ENCODE measurements at places on chromosomes 3 and 15.
A peak's percentile ranks its signal among the peaks of the same experiment; 100 is the strongest.

GRCh38 chr3:37686220-37686619, 175.5 kb upstream of the CTDSPL start:
- DNase-seq, result no peak

- DNase-seq, result no peak
These were observed 626.1 kb downstream of the SQOR start for GRCh38 chr15:46260937-46261336.

DNA sequence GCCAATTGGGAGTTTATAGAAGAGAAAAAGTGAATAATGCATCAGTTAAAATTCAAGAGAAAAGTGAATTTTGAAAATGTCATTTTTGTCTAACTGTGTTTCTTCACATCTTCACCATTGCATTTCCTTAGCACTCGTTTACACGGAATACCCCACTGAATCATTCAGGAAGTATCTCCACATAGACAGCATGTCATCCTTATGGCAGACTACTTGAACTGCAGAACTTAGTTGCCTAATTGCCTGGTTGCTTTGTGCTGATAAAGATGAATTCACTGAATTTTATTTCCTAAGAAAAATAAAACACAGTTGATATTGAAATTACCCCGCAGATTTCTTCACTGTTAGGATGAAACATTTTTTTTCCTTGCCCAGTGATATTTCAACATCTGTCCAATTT, 627.1 kb downstream of the ROBO1 start:
- DNase-seq, result no peak

- DNase-seq, result no peak
These were observed 113.6 kb upstream of the CACNA2D3 start for GRCh38 chr3:54008744-54009143.

GRCh38 chr15:98914626-98915025, 93.0 kb downstream of the PGPEP1L start:
- DNase-seq, result no peak

- DNase-seq, result no peak
These were observed 46.1 kb upstream of the SEMA4B start for GRCh38 chr15:90154861-90155626.

GRCh38 chr3:66224220-66224619, 3.4 kb downstream of the SLC25A26 start:
- DNase-seq, result peak; percentile 8

DNA sequence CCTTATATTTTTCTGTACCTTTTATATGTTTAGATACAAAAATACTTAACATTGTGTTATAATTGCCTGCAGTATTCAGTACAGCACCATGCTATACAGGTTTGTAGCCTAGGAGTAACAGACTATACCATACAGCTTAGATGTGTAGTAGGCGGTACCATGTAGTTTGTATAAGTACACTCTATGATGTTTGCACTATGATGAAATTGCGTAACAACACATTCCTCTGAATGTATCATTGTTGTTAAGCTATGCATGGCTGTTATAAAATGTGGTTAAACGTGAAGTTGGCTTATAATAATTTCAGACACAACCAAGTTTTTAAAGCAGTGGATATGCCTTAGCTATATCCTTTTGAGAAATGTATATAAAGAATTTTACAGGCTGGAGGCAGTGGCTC, 328.3 kb downstream of the PLCL2 start:
- no peak for DNase-seq

DNA sequence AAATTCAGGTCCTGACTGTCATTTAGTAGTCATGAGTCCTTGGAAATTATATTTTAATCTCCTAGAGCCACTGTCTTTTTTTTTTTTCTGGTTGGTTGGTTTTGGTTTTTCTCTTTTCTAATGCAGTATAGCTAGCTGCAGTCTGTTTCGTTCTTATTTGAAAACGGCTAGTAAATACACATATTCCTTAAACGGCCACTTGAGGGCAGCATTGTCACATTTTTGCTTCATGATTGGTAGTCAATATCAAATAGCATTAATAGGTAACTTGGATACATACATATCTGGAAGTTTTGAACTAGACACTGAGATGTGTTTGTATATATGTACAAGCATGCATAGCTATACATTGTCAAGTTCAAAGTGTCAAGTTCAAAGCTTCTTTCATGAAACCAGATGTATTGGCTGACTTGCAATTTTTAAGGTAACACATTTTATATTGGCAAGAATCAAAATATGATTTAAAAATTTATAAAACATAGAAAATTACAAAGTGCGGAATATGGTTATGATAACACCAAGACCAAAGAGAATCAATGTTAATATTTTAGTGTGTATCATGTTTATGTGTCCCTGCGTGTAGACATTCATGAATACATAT, 22.5 kb downstream of the GABRA5 start:
- peak; percentile 44 for DNase-seq

- no peak for DNase-seq
These were observed 75.5 kb downstream of the ZBTB20 start for GRCh38 chr3:115071601-115072000.

GRCh38 chr15:68235022-68235421, 5.5 kb upstream of the CLN6 start:
- DNase-seq, result no peak

- DNase-seq, result no peak
These were observed 10.3 kb upstream of the LRRC31 start for GRCh38 chr3:169879845-169880575.

GRCh38 chr3:66885326-66886000, 112.6 kb upstream of the KBTBD8 start:
- no peak for DNase-seq

- DNase-seq, result no peak
These were observed 532.5 kb upstream of the KCNMB2 start for GRCh38 chr3:178003756-178004155.

DNA sequence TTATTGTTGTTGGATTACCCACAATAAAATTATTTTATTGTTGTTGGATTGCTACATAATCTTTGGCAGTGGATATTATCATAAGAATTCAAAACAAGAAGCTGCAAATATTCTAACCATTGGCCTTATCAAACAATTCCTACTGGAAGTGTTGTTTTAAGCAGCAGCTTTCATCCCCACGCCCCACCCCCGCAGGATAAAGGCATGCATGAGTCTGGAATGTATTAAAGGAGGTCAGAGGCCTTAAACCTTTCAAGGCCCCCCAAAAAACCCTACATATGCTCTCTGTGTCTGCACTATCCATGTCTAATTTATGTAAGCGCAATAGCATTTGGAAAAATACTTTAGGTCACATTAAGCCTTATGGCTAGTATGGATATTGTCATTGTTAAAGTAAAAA, 23.1 kb downstream of the P3H2 start:
- DNase-seq, result no peak

DNA sequence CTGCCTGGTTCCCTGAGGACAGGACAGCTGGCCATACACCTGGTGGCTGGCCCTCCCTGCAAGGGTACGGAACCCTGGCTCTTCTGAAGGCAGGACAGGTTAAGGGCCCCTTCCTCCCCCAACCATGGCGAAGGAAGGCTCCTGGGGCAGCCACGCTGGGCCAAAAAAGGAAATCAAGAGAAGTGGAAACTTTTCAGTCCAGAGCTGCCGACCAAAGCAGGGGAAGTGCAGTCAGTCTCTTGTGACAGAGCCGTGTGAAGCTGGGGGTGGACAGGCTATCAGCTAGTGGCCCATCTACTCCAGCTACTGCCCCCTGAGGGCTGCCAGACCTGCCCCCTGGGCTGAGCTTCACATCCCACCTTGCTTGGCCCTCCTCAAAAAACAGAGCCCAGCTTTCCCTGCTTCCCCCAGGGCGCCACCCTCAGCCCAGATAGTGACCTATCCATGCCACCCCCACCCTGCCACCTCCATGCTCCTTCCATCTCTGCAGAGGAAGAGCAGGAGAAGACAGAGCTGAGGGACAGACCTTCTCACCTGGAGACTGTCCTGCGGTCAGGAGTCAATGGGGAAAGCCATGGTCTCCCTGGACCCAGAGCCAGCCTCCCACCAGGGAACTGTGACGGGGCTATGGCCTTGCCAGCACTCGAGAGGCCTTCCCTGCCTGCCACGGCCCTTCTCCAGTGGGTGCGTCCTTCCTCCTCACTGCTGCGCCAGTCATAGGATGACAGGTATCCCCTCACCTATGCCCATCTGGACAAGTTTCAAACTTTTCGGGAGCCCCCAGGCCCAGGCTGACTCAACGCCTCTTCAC, 4.6 kb downstream of the SEMA7A start:
- DNase-seq, result no peak

DNA sequence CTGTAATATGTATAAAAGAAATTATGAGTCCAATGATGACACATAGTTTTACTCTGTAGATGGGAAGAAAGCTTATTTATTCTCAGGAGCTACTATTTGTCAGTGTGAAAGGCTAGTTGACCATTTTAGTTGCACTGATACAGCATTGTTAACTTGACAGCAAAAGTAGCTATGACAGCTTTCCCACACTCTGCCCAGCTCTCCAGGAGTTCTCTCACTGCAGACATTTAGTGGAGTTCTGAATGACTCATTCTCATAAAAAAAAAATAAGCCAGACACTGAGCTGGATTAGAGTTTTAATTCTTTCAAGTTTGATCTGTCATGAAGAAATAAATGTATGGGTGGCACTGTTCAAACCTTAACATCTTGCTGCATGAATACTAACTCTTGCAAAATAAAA, 77.2 kb upstream of the CFAP20DC start:
- DNase-seq, result no peak

DNA sequence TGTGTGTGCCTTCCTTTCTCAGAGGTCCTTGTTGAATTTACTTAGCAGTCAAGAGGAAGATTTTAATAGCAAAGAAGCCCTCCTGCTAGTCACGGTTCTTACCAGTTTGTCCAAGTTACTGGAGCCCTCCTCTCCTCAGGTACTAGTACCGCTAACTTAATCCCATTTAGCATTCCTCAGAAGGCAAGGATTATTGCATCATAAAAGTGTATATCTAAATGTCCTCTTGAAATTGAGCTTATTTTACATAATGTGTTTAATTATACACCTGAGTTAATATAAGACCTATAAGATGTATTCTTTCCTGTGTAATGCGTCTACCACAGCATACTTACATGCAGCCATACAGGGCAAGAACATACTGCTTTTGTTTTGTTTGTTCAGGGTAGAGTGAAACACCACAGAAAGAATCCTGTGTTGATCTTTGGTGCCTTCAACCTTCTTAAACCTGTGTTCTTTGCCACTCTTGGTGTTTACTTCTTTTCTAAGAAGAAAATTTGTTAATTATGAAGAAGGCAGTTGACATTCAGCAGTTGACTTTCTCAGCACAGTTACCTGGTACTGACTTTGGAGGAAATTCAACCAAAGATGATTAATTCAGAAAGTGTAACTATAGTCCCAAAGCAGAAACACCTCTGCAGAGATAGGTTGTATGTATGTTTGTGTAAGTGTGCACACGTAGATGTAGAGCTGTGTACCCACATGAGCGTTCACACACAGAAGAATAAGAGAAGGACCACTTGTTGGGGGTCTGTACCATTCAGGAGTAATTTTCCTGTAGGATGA, 33.1 kb downstream of the POLG start:
- DNase-seq, result no peak

DNA sequence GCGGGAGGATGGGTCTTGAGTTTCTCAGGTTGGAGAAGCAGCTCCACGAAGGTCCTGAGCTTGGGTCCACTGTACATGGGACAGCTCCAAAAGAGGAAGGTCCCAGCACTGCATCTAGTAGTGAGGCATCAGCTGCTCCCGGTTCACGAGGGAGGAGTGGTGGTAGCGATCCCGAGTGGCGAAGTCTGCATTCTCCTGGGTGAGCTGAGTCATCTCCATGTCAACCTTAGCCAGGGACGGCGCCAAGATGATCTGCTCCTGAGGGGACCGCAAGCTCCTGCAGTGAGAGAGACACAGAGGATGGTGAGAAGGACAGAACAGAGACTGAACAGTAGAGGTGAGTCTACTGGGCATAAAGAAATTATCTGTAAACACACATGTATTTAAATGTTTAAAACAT, 28.0 kb upstream of the HEG1 start:
- no peak for DNase-seq

- DNase-seq, result no peak
These were observed 17.2 kb upstream of the SLC6A11 start for GRCh38 chr3:10798600-10799367.

- DNase-seq, result no peak
These were observed 28.1 kb downstream of the DCLK3 start for GRCh38 chr3:36736301-36736700.

- DNase-seq, result no peak
These were observed 16.0 kb downstream of the PARP9 start for GRCh38 chr3:122548076-122548475.

- no peak for DNase-seq
These were observed 6.9 kb downstream of the KIF7 start for GRCh38 chr15:89648106-89649012.

DNA sequence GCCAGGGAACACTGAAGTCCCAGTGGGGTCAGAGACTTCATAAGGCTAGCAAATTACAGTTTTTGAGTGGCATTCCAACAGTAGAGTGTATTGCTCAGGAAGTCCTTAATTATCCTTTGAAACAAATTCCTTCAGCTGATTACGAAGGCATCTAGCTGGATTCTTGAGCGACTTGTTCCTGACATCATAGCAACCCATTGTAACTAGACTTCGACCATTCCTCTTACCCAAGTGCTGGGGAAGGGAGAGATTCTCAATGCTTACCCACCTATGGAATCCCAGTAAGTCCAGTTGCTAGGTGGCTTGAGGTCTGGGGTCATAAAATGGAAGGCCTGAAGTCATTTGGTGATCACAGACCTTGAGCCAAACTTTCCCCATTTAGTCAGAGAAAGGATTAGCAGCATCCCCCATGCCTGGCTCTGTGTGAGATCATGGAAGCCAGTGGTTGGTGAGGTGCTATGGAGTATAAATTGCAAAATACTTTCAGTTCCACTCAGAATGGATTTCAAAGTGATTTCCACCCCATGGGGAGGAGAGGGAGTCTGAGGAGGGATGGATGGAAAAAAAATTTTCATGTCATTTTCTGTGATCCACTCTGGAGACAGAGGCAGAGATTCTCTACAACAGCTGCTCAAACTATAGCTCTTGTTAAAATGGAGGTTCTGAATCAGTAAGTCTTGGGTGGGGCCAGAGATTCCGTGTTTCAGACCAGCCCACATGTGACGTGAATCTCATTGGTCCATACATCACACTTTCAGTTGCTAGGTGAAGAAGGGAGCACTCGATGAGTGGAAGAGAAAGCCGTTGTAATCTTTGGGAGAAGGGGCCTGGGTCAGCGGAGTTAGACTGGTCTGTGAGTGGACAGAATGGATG, 45.7 kb downstream of the CD86 start:
- DNase-seq, result no peak

- no peak for DNase-seq
These were observed 56.3 kb upstream of the CFAP20DC start for GRCh38 chr3:59106085-59106648.

- no peak for DNase-seq
These were observed 21.4 kb downstream of the ACAP2 start for GRCh38 chr3:195421400-195421799.

GRCh38 chr3:102443021-102443420, 8.2 kb downstream of the ZPLD1 start:
- no peak for DNase-seq

- no peak for DNase-seq
These were observed 56.5 kb downstream of the GHSR start for GRCh38 chr3:172391592-172392302.
